Stimulated activated CD4-positive, alpha-beta T cell treated with anti-CD3 and anti-CD28 coated beads, Interleukin-4, amount 100 ng/mL, for 1 hour (primary cell): ENCODE measurements at places on chromosomes 2 and 18.

GRCh38 chr2:30180226-30180625, 33.4 kb downstream of the YPEL5 start:
- DNase-seq, result no peak

- no peak for DNase-seq
These were observed 74.3 kb downstream of the XRCC5 start for GRCh38 chr2:216183462-216183861.

GRCh38 chr18:49725809-49726674, 87.3 kb downstream of the ACAA2 start:
- DNase-seq, result no peak

DNA sequence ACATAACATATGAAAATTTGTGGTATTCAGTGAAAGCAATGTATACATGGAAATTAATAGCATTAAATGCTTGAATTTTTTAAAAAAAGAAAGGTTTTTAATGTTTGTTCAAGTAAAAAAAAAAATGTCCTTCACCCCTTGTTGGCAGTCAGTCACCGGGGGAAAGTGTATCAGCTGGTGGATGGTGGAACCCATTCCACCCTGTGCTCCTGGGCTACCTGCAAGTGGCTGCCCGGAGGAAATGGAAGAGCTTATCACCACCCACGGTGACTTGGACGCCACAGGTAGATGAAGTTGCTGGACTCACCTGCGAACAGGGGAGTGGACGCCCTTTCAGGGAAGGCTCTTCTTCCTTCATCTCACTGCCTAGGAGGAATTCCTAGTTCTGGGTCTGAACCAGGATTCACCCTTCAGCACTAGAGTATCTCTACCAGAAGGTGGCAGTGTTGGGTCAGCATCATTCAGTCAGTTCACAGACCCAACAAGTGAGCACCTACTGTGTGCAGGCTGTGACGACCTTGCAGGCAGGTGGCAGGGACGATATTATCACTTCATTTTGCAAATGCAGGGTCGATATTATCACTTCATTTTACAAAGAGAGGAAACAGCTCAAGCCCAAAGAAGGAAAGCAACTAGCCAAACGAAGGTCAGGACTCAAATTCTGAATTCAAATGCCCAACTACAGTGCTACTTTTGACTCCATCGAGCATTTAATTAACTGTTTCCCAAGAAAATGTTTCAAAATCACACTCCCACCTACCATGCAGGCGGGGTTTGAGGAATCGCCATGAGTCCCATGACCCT, 35.8 kb downstream of the CIB4 start:
- DNase-seq, result no peak

GRCh38 chr2:23482607-23483006, 97.6 kb downstream of the KLHL29 start:
- DNase-seq, result no peak
